Cardiac fibroblast (primary cell): ENCODE measurements at places on chromosomes 4 and X.
A peak's percentile ranks its signal among the peaks of the same experiment; 100 is the strongest.

GRCh38 chr4:140046016-140046415 is 108.0 kb downstream of the MAML3 start:
- no peak for DNase-seq

- no peak for DNase-seq
Observed at GRCh38 chr4:121107507-121107906, 35.2 kb upstream of the NDNF start.

DNA sequence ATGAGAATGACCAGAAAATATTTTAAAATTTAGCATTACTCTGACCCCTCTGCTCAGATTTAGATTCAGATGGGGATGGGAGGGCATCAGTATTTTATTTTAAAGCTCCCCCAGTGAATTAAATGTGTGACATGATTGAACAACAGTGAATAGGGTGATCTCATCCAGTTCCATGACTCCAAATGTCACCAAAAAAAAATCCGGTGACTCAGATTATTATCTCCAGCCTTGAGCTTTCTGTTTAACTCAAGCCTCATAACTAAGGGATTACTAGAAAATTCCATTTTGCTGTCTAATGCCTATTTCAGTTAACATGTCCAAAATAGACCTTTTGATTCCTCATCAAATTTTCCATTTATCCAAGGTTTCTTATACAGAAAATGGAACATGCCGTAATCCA is 121.8 kb upstream of the TMEM47 start:
- peak; percentile 78 for DNase-seq

DNA sequence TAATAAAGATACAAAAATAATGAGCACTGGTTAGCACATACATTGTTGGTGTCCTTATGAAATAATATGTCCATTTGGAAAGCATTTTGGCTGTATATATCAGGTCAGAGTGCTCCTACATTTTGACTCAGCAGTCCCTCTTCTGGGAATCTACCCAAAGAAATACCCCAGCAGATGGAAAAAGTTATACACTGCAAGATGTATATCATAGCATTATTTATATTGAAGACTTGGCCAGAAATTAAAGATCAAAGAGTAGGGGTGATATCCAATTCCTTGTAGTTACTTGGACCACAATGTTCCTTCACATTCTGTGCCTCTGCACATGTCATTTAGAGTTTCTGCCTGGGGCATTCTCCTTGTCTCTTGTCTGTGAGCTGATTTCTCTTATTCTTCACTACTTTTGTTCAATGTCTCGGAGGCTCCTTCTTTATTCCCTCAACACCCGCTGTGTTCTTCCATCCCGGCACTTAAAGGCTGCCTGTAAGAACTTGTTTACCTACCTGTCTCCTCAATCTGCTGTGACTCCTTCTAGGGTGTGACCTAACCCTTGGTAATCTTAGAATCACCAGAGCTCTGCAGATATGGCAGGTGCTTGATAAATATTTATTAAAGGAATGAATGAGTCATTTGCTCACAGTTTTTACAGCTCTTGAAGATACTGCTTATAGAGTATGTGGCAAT is 3.1 kb upstream of the TSPAN5 start:
- no peak for DNase-seq

GRCh38 chr4:78721747-78722146 is 54.4 kb upstream of the BMP2K start:
- DNase-seq: no peak

DNA sequence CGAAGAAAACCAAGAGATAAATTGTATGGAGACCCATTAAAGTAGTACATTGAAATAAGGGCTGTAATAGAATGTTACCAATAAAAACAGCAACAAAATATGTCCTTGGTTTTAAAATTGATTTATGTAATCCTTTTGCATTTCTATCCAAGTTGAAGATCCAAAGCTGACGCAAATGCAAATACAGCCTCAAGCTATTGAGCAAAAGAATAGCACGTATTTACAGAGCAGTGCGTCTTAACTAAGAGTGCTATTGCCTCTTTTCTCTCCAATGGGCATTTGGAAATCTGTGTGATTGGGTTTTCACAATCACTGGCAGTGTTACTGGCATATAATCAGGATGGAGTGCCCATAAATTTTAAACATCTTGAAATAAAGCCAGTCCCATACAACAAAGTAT is 417.4 kb downstream of the TLL1 start:
- no peak for DNase-seq

GRCh38 chr4:183326853-183327252 is 4.6 kb upstream of the CLDN24 start:
- no peak for DNase-seq

DNA sequence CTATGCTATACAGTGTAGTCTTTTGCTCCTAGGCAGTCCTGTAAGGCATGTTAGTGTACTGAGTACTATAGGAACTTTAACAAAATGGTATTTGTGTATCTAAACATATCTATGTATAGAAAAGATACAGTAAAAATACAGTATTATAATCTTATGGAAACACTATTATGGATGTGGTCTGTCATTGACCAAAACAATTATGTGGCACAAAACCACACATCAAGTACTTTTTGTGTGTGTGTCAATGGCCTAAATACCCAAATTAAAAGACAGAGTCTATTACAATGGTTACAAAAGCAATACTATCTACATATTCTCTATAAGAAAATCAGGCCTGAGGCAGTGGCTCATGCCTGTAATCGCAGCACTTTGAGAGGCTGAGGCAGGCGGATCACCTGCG is 610.2 kb upstream of the NDST4 start:
- DNase-seq: no peak

DNA sequence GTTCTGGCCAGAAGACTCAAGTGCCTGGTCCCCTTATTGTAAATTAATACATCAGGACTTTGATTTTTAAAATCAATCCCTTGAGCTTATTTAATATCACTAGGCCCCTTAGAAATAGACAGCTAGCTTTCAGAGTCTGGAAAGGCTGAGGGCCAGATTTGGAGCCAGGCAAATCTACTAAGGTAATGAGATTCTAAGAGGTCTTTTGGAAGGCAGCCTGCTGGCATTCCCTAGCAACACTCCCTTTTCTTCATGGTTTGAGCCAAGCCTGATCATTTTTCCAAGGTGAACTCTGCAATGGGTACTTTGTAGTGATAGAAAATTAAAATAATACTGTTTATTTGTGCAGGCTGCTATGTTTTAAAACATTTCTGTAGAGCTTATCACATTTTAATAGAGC is 378.5 kb downstream of the FAT4 start:
- DNase-seq: no peak

- DNase-seq: no peak
Observed at GRCh38 chr4:163367651-163368050, 24.0 kb downstream of the NPY5R start.

GRCh38 chr4:57077550-57078343 is 32.4 kb downstream of the IGFBP7 start:
- peak; percentile 98 for DNase-seq

DNA sequence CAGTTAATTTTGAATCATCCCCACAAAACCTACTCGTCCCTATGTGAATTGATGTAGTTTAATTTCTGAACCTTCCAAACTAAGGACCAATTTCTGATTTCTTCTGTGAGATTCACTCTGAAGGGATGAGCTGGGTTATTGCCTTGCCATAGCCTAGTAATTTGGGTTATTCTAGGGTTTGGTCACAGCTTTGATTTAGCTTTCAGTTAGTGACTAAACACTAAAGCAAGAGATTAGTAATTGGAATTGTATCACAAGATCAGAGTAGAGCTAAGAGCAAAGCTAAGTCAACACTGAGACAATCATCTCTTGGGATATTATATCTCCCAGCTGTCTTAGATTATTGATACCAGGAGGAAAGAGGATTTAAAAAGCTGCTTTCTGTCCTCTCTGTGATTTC is 588.0 kb downstream of the CCSER1 start:
- DNase-seq: no peak

GRCh38 chrX:48890934-48891401 is 6.6 kb downstream of the TIMM17B start:
- no peak for DNase-seq

- DNase-seq: peak; percentile 35
Observed at GRCh38 chrX:136867096-136867491, 13.4 kb downstream of the RBMX start.

DNA sequence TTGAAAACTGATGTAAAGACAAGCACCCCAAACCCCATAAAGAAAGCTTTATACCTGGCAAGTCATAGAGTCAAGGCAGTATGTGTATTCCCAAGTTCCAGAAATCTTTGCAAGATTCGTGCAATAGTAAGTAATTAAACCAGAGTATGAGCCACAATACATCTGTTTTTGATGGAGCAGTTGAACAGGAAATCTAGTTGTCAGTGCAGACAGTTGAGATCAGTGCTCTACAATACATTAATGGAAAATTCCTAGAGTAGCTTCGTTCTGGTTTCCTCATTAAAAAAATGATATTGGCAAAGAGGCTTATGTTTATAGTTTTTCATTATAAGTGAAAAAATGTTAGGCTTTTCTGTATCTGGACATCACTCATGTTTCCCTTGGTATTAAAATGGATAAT is 575.3 kb downstream of the TRIML1 start:
- no peak for DNase-seq

DNA sequence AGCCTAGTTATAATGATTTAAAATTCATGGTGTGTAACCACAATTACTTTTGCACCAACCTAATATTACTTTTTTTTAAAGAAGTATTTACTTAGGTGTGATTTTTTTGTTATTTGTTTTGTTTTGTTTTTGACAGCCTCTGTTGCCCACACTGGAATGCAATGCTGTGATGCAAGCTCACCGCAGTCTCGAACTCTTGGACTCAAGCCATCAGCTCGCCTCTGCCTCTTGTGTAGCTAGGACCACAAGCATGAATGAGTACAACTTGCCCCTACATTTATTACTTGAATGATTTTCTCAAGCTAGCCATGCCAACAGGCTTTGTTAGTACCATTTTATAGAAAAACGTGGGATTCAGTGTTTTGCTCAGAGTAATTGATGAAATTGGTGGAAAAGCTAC is 488.8 kb upstream of the CPEB2 start:
- DNase-seq: peak; percentile 11

- no peak for DNase-seq
Observed at GRCh38 chrX:145886469-145886868, 68.8 kb downstream of the SLITRK2 start.

DNA sequence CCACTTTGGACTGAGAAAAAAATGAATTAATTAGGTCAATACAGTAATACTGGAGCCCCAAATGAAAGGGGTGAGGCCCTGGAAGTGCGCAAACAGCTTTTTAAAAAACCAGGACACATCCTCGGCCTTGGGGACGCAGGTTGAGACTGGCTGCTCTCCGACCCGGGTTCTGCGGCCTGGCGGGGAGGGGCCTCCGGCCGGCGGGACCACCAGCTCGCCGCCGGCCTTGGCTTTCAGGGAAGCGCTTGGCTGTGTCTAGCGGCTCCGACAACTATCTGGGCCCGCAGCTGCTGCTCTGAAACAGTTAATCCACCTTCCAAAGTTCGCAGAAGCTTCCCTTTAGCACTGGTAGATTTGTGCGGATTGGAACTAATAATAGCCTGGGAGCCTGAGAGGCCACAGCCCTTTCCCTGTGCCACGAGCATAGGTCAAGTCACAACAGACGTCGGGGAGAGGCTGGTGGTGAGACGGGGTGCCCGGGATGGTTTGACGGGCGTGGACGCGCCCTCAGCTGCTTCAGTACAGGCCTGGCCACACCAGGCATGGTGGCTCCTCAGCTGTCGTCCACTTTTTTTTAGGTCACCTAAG is 1.1 kb upstream of the SEL1L3 start:
- no peak for DNase-seq

GRCh38 chr4:176799653-176800052 is 6.9 kb upstream of the VEGFC start:
- no peak for DNase-seq

- DNase-seq: no peak
Observed at GRCh38 chr4:66501997-66502396, 831.7 kb upstream of the EPHA5 start.

GRCh38 chr4:6999172-7000086 is 43.7 kb upstream of the TADA2B start:
- DNase-seq: no peak

DNA sequence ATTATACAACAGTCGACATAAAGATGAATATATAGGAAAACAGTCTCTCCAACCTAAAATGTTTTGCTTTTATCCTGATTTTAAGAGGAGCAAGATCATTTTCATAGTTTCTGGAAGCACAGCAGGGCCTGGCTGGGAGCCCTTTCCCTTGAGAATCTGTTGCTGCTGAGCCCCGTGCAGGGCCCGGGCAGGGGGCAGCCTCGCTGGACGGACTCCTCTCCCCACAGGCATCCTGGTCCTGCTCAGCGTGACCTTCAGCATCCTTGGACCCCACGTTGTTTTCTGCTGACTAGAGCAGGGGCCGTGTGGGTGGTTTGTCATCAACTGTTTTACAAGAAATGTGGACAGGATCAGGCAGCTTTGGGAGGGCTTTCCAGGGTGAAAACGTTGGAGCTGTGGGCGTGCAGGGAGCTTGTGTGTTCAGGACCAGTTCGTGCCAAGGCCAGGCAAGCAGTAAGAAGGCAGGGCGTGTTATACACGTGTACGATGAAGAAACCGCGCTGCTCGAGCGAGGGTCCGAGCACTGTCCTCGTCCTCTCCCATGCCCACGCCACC is 25.0 kb downstream of the CPZ start:
- no peak for DNase-seq

DNA sequence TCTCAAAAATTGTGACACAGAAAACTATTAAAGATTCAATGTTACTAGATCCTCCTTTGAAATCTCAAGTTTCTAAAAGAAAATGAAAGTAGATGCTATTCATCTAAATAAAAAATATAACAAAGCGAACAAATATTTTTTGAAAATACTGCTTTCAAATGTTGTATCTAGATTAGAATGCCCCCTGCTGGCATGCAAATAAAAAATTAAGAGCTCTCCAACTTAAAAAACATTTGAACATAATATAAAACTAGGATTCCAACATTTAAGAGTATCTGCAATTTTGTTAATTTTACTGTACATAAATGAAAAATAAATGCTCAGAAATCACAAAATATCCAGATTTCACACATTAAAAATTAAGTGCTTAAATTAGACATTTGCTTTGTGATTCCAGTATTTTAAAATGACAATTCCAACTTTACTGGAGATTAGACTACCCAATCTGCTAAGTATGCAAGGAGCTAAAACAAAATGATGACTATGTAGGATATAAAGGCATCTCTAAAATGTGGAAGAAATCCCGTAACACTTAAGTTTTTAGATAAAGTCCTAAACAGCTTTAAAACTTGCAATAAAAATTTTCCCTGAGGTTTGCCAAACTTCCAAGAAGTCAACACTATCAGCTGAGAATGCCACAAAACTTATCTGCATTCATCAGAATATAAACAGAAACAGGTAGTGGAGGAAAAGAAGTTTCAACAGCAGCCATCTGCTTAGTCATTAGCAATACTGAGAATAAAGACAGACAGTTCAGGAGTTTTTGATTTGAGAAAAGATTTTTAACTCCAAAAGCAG is 32.7 kb downstream of the DHX15 start:
- DNase-seq: peak; percentile 48

DNA sequence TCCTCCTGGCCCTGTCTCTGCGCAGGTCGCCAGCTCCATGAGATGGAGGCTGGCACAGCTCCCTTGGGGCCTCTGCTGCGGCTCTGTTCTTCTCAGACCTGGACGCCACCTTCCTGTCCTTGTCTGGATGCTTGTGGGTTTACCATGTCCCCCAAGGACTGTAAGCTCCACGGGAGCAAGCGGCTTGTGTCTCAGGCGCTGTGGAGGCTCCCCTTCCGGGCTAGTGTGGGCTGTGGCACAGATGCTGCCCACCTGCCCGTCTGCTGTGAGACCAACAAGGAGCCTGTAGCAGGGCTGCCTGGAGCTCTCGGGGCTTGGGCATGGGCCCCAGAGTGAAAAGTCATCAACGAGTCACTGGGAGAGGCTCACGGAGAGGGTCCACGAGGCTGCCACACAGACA is 25.2 kb downstream of the NAT8L start:
- no peak for DNase-seq

- no peak for DNase-seq
Observed at GRCh38 chrX:142238536-142238935, 33.4 kb upstream of the MAGEC2 start.
